ENCODE measurements at places on chromosomes 6 and 20.
A peak's percentile ranks its signal among the peaks of the same experiment; 100 is the strongest.

GRCh38 chr6:37221585-37222124, 35.9 kb upstream of the TBC1D22B start:
- DNase-seq: no peak

- DNase-seq: no peak
Measured at GRCh38 chr20:55415567-55416142, 589.7 kb downstream of the CBLN4 start.

GRCh38 chr6:98841621-98842341, 7.4 kb downstream of the POU3F2 start:
- DNase-seq: no peak

DNA sequence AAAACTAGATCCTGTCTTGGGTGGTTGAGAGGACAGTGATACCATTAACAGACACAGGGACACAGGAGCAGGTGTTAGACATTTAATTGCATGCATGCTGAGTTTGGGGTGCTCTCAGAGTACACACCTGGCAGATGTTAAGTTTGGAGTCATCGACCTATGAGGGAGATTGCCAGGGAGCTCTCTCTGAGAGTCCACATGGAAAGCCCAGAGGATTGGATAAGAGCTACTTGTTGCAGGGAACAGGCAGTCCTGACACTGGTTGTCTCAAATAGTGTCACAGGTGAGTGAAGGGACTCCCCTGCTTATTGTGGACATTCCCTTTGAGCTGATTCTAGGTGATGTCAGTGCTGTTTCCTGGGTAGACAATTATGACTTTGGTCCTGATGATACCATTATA, 3.1 kb downstream of the ATRN start:
- no peak for DNase-seq

DNA sequence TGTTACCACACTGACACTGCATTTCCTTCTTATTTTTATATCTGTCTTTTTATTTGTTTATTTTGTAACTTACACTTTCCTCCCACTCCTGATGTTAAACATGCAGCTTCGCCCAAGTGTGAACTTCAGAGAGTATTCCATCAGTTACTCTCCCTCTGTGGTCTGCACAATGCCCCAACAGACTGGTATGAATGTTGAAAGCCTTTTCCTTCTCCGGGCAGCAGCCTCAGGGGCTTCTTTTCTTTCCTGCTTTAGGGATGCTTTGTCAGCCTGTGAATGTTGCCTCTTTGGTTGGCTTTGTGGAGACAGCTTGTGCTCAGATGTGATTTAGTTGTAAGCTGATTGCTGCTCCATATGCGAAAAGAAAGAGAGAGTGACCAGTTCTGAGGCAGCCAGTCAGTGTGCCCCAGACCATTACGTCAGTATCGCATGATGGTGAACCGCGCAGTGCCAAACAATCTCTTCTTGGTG, 44.0 kb downstream of the SMPDL3A start:
- DNase-seq: no peak

- peak; percentile 71 for DNase-seq
Measured at GRCh38 chr6:148747471-148748165, 788 bp downstream of the UST start.

DNA sequence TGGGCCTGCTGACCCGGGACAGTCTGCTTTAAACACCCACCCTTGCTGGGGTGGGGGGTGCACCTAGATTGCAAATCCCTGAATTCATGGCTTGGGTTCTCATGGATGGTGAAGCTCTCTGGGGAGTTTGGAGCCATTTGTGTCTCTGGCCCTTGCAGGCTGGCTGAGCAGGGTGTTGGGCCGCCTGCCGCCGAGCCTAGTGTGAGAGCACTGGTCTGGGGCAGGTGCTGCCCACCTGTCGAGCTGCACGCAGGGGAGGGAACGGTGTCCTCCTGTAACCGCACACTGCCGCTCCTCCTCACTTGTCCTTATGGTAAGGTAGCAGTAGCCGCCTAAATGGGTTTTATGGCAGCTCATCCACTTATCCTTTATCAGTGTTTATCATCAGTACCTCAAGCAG, 143.9 kb downstream of the DTNBP1 start:
- no peak for DNase-seq

- DNase-seq: no peak
Measured at GRCh38 chr20:21185849-21186248, 60.0 kb downstream of the KIZ start.

GRCh38 chr20:50099565-50099991, 13.4 kb downstream of the UBE2V1 start:
- no peak for DNase-seq

DNA sequence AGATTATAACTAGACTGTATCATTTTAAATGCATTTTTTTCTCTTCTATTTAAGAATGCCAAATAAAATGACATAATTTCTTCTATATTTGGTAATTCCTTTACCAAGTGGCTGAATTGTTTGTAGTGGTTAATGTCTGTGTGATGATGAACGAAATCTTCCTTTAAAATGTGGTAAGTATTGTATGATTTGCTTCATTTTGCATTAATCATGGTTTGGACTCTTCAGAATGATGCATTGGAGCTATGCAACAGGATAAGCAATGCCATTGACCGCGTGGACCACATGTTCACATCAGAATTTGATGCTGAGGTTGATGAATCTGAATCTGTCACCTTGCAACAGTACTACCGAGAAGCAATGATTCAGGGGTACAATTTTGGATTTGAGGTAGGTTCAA, 99.6 kb downstream of the MAP3K4 start:
- no peak for DNase-seq

DNA sequence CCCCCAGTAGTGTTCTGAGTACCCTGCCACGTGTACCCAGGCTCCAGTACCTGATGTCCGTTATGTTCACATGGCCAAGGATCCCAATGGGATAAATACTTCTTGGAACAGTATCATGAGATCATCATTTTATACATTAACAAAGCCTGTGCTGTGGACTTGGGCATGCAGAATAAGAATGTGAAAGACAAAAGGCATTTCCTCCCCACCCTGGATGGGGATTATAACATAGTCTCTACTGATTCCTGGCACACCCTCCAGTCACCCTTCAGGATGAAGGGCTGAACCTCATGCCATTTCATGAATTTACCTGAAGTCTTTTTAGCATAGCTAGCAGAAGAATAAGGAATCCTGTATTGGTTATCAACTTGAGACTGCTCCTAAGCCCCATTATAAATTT, 2.8 kb downstream of the TNFRSF21 start:
- no peak for DNase-seq

DNA sequence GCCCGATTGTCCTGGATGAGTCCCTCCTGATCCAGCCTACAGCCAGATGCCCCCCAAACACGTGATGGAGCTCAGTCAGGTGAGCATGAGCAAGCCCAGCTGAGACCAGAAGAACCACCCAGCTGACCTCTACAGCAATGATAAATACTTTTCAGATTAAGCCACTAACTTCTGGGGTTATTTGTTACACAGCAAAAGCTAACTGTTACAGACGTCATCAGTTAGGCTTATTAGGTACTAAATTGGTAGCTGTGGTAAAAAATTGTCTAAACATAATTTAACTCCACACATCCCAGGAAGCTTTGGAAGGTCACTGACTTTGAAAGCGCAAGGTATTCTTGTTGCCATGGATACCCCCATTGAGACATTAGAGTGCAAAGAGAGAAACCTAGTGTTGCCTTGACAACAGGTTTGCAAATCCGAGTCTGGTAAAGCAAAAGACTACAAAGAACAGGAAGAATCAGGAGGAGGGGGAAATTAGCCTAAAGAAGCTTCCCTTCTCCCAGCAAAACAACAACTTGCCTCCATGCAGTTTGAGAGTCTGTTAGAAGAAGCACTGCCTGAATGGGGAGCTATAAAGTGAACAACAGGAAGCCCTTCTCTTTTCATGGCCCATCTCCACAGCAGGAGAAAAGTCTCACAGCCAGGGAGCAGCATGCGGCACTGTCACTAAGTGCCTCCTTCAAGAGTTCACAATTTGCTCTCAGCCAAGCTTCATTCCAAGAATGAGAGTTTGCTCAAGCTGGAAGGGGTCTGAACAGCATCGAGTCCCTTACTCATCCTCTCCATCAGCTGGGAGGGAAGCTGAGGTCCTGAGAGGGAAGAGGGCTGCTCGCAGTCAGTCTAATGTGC, 41.7 kb upstream of the ZNF831 start:
- DNase-seq: peak; percentile 29

- DNase-seq: no peak
Measured at GRCh38 chr20:24657878-24658620, 188.6 kb downstream of the SYNDIG1 start.

DNA sequence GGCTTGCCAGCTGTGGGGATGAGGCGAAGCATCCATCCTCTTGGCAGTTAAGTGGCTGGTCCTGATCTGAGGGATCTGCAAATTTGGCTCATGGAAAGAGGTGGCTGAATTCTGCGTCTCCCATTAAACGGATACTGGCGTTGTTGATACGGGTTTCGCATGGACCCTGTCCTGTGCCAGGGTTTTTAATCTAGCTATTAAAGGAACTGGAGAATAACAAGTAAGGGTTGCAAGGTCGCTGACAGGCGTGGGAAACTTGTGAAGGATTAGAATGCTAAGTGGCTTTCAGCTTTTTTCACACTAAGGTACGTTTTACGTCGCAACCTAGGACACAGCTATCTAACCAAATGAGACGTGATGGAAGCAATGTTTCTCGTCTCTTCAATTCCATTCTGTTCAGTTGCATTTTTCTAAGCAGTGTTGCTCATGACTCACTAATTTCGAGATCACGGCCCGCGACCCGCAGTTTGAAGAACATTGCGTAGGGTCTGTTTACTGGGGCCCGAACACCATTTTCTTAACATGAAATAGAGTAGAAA, 852 bp downstream of the GMNN start:
- DNase-seq: no peak

- no peak for DNase-seq
Measured at GRCh38 chr20:48080583-48080982, 295.3 kb upstream of the SULF2 start.

DNA sequence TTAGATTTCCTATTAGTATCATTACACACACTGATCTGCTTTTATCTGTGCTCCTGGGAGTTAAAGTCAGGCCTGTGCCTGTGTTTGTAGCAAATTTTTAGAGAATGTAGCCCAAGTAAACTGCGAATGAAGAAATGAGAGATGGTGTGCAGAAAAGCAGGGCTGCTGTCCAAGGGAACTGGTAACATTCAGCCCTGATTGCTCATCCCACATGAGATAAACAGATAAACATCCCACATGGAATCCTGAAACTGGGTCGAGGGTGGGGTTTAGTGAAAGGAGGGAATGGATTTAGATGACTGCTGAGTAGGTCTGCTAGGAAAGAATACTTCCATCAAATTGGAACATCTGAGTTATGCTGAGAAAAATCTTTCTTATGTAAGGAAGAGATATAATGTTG, 69.1 kb downstream of the GRIK2 start:
- DNase-seq: no peak

GRCh38 chr6:119501798-119502483, 152.4 kb upstream of the MAN1A1 start:
- DNase-seq: no peak

GRCh38 chr6:26398555-26398954, 3.5 kb upstream of the BTN3A1 start:
- no peak for DNase-seq

GRCh38 chr6:74256781-74257180, 560.8 kb downstream of the CD109 start:
- DNase-seq: no peak

DNA sequence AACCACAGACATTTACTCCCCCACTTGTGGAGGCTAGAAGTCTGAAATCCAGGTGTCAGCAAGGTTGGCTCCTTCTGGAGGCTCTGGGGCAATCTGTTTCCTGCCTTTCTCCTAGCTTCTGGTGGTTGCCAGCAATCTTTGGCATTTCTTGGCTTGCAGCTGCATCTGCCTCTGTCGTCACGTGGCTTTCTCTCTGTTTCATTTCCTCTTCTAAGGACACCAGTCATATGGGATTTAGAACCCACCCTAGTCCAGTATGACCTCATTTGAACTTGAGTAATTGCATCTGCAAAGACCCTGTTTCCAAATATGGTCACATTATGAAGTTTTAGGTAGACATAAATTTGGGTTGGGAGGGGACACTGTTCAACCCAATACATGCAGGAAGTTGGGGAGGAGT, 56.2 kb upstream of the EPB41L1 start:
- peak; percentile 37 for DNase-seq

DNA sequence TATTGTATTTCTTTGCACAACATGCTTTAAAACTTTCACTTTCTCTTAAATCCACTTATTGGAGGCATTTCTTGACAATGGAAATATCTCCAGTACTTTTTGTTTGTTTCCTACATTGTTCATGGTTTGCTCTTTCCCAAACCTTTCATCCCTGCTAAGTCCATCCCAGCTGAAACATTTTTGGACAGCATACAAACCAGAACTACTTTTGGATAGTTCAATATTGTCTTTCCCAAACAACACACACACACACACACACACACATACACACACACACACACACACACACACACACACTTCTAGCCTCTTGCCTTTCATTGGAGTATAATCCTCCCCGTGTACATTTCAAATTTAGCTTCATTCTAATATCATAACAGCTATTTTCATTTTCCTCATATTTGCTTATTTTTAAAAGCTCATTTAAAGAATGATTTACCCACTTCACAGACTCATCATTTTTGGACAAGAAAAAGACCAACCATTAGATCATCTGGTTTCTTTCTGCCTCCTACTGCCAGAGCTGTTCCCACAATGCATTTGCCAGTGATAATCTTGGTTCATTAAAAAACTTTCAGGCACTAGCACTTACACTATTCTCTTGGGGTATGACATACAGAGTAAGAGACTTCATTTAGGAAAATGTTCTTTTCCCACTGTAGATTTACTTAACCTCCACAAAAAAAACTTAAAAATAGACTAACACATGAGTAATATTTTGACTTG, 248.1 kb downstream of the CD109 start:
- no peak for DNase-seq

GRCh38 chr20:3224681-3225421, 14.1 kb downstream of the SLC4A11 start:
- DNase-seq: no peak

GRCh38 chr6:137927777-137928218, 60.7 kb downstream of the TNFAIP3 start:
- DNase-seq: peak; percentile 80

GRCh38 chr20:39164642-39165041, 202.5 kb downstream of the DHX35 start:
- DNase-seq: no peak

DNA sequence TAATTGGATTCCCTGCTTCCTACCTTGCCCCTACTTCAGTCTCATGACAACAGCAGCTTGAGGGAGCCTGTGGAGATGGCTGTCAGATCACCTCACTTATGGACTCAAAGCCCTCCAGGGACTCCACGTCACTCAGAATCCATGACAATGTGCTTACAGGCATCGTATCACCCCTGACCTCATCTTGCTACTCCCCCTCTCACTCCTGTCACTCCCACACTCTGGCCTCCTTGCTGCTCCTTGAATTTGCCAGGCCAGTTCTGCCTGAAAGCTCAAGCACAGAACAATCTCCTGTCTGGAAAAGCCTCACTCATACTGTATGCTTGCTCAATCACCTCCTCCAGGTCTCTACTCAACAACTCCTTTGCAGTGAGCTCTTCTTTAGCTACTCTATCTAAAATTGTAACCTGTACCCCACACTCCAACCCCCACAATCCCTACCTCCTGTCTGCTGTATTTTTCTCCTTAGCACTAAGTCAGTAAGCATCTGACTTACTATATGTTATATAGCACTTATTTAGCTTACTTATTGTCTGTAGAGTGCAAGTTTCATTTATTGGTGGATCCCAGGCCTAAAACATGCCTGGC, 10.7 kb upstream of the GSTA4 start:
- no peak for DNase-seq

- DNase-seq: no peak
Measured at GRCh38 chr20:19378058-19378457, 165.6 kb downstream of the SLC24A3 start.
